ENCODE measurements at places on chromosomes 12 and 14. TPM values are rescaled to one million over a fixed set of nuclear protein-coding genes. Genes with fewer than 3 reads are reported as not detected.

- H3K4me1 ChIP-seq, result no peaks in the 10 kb centered on the region
- no peaks in the 10 kb centered on the region for H3K27me3 ChIP-seq
- DNase-seq, result no peak
- no peak overlapping the region for H3K27ac ChIP-seq
Observed at GRCh38 chr14:92493492-92493891, 20.1 kb upstream of the RIN3 start.

SERPINA10 gene
- total RNA-seq, result not detected

DNA sequence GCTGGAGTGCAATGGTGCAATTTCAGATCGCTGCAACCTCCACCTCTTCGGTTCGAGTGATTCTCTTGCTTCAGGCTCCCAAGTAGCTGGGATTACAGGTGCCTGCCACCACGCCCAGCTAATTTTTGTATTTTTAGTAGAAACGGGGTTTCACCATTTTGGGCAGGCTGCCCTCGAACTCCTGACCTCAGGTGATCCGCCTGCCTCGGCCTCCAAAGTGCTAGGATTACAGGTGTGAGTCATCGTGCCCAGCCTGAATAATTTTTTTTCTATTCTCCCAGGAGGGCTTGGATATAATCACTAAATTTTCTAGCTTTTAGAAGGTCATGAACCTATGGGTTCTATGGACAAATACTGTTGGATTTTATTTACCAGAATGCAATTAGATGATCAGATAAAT lies 44.7 kb upstream of the GNPNAT1 start:
- peaks cover 17% of the 10 kb centered on the region for H3K4me1 ChIP-seq
- H3K27ac ChIP-seq, result no peak overlapping the region
- no peak for DNase-seq
- H3K27me3 ChIP-seq, result no peaks in the 10 kb centered on the region

DNA sequence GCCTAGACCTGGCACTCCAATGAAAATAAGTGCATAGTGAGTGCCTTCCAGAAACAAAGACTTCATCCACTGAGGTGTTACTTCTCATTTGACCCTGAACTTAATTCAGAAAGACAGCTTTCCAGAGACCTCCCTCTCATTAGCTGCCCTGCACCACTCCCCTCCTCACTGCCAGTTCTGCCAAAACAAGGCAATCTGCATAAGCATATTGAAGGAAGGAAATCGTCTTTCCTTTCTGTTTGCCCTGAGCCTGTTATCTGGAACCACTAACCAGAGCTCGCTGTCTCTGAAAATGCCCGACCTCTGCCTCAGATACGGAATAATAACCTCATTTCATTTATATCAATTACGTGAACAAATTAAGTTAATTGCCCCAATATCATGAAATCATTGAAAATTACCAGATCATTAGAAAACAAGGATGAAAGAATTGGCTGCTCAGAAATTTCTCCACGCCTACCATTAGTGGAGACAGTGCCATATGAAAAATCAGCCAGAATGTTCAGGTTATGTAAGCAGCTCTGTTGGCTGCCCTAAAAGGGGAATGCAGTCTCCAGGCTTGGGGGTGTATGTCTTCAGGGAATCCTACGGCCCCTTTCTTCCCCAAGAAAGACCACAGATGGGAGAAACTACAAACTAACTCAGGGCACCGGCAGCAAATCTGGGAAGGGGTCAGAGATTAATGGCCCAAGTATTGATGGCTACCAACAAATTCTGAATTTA lies 149.9 kb upstream of the FKBP4 start:
- no peak for DNase-seq
- no peak overlapping the region for H3K4me3 ChIP-seq
- no peaks in the 10 kb centered on the region for H3K27me3 ChIP-seq
- H3K36me3 ChIP-seq, result no peaks in the 10 kb centered on the region
- no peak overlapping the region for H3K27ac ChIP-seq
- peaks cover 18% of the 10 kb centered on the region for H3K4me1 ChIP-seq

FOXA1 gene
- total RNA-seq, result 34.4 TPM

DNA sequence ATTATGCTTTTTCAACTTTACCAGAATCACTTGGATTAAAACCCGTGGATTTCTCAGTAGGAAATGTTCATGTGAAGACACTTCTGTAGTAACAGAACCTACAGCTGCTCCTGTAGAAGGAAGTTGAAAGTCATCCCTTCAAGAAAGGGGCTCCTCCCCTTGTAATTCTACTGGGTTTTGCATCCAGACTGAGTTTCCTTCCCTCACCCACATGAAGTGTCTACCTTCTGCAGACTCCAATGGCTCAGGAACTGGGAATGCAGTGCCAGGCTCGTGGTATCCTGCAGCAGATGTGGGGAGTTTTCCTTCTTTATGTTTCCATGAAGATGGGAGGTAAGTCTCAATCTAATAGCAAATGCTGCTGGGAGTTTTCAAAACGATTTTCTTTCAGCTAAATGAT lies 7.9 kb upstream of the OR10G2 start:
- DNase-seq, result no peak
- H3K27ac ChIP-seq, result no peak overlapping the region
- H3K4me3 ChIP-seq, result no peak overlapping the region
- H3K36me3 ChIP-seq, result no peaks in the 10 kb centered on the region
- no peaks in the 10 kb centered on the region for H3K27me3 ChIP-seq
- H3K4me1 ChIP-seq, result no peaks in the 10 kb centered on the region

DNA sequence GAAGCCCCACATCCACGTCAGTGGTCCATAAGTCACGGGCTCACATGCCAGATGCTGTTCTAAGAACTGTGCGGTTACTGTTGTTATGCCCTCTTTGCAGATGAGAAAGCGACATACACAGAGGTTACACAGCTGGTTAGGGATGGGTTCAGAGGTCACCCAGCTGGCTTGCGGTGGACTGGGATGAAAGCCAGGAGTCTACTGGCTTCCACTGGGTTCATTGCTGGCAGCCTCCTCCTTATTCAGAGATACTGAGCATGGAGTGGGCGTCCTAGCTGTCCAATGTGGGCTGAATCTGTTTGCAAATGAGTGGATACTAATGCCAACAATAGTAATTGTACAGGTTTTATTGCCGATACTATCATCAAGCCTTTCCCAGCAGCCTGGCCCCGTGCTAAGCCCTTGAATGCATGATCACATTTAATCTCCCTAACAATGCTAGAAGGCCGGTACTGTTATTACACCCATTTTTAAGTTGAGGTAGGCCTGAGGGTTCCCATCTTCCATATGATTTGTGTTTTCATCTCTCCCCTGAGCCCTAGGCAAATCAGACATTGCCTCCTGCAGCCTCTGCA lies 129.1 kb downstream of the PLXNC1 start:
- no peaks in the 10 kb centered on the region for H3K4me1 ChIP-seq
- H3K27ac ChIP-seq, result no peak overlapping the region
- no peak overlapping the region for H3K4me3 ChIP-seq
- DNase-seq, result no peak
- H3K27me3 ChIP-seq, result no peaks in the 10 kb centered on the region
- H3K36me3 ChIP-seq, result no peaks in the 10 kb centered on the region

DNA sequence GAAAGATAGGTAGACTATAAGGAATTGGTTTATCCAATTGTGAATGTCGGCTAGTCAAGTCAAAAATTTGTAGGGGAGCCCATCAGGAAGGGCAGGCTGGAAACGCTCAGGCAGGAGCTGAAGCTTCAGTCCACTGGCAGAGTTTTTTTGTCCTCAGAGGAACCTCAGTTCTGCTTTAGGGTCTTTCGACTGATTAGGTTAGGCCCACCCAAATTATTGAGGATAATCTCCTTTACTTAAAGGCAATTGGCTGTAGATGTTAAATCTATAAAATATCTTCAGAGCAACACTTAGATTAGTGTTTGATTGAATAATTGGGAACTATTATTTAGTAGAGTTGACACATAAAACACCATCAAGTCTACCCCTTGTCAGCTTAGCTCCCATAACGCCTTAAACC lies 105.5 kb upstream of the ARHGAP5 start:
- H3K4me1 ChIP-seq, result peaks cover under 1% of the 10 kb centered on the region
- no peak overlapping the region for H3K4me3 ChIP-seq
- H3K27ac ChIP-seq, result no peak overlapping the region

DNA sequence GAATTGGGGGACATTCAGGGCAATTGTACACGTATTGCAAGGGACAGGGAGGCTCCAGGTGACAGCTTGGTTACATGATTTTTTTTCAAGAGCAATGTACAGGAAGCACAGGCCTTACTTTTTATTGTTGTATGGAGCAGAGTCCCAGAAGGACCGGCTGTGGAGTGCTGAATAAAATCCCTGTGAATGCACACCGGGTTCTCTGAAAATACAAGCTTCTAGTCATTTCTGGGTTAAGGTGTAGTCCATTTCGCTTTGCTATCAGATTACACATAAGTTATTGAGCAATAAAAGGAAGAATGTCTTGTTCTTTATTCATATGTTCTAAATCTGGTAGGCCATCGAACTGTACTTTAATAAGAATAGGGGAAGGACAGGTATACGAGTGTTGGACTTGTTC lies 52.2 kb downstream of the PDE3A start:
- no peak for DNase-seq
- no peaks in the 10 kb centered on the region for H3K4me1 ChIP-seq
- no peaks in the 10 kb centered on the region for H3K36me3 ChIP-seq
- H3K27me3 ChIP-seq, result no peaks in the 10 kb centered on the region
- H3K27ac ChIP-seq, result no peak overlapping the region
- no peak overlapping the region for H3K4me3 ChIP-seq

DNA sequence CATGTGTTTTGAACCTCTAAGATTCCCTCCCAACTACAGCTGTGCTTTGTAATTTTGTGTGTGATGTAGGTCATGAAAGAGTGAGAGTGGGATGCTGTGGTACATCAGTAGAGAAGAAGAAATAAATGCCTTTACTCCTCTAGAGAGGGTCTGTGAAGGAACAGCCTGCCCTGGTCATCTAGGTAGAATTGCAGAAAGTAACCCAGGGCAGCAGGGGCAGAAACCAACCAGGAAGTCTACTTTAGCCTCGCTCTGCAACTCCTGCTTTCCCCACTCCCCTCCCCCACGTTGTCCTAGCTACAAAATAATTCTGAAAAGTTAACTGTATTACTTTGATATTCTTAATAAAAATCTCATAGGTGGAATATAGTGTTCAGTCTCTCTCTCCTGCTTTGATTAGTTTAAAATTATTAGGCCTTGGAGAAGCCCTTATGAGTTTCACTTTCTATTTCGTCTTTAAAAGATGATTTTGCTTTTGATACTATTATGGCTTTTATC lies 7.5 kb downstream of the TBK1 start:
- H3K36me3 ChIP-seq, result no peaks in the 10 kb centered on the region
- peak overlapping the region; percentile 28 for H3K4me3 ChIP-seq
- no peak for DNase-seq
- no peaks in the 10 kb centered on the region for H3K27me3 ChIP-seq

- DNase-seq, result no peak
- no peaks in the 10 kb centered on the region for H3K4me1 ChIP-seq
- no peak overlapping the region for H3K4me3 ChIP-seq
- no peaks in the 10 kb centered on the region for H3K36me3 ChIP-seq
- no peaks in the 10 kb centered on the region for H3K27me3 ChIP-seq
Observed at GRCh38 chr12:5927732-5928516, 17.1 kb downstream of the ANO2 start.

HOXC4 gene
- 3.1 TPM for total RNA-seq

GRCh38 chr12:53738406-53739213 lies 11.4 kb upstream of the CALCOCO1 start:
- peaks cover 20% of the 10 kb centered on the region for H3K4me1 ChIP-seq
- H3K27ac ChIP-seq, result no peak overlapping the region
- H3K36me3 ChIP-seq, result no peaks in the 10 kb centered on the region
- no peak overlapping the region for H3K4me3 ChIP-seq

DNA sequence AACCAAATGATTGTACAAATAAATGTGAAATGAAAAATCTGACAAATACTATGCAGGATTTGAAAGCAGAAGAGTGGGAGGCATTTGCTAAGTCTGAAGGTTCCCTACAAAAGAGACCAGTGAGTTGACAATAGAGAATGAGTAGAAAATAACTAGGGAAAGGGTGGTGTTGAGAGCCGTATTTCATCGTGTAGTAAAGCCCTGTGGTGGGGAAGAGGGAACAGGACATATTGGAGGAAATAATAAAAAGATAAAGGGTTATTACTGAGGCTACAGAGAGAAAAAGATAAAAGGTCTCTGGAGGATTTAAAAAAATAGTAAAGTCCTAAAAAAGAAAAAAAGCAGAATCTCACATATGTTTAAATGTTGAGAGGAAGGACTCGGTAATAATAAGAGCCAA lies 268.8 kb downstream of the DUSP6 start:
- H3K4me3 ChIP-seq, result no peak overlapping the region
- no peaks in the 10 kb centered on the region for H3K4me1 ChIP-seq
- no peak overlapping the region for H3K27ac ChIP-seq
- no peak for DNase-seq
- no peaks in the 10 kb centered on the region for H3K27me3 ChIP-seq
- H3K36me3 ChIP-seq, result no peaks in the 10 kb centered on the region

RAB21 gene
- 42.6 TPM for total RNA-seq
